ENCODE measurements at places on chromosomes 3 and 15.
A peak's percentile ranks its signal among the peaks of the same experiment; 100 is the strongest.

- no peak for DNase-seq
Measured at GRCh38 chr15:92655178-92655995, at the start of gene FAM174B. Gene FAM174B (minus strand): TSS chr15:92655775.

- DNase-seq, result no peak
Measured at GRCh38 chr15:31215490-31216214, 111.0 kb upstream of the KLF13 start.

DNA sequence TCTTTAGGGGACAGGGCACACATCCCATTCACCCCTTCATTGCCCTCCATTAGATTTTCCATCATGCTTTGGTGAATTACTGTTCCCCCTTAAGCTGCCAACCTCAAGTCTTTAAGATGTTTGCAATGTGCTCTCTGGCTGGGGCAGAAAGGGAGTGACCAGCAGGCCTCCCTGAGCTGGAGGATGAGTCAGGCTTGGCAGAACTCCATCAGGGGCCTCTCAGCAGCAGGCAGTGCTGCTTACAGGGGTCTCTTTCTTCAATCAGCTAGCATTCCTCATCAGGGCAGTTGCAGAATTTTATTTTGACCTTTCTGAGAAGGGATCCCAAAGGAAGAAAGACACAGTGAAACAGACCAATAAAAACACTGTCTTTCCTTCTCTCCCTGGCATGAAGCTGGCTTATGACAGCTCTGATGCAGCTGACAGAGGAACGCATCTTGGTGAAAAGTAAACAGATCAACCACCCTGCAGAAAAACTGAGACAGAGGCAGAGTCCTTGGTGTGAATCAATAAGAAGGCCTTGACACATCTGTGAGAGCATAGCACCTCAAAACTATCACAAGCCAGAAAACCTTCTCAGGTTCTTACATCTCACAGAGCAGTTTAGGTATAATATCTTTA is 88.7 kb upstream of the MRPL3 start:
- no peak for DNase-seq

- DNase-seq, result no peak
Measured at GRCh38 chr3:142013326-142013980, 135.9 kb downstream of the TFDP2 start.

- no peak for DNase-seq
Measured at GRCh38 chr3:152120601-152121269, 148.0 kb upstream of the MBNL1 start.

GRCh38 chr3:101819649-101820206 is 29.6 kb upstream of the NFKBIZ start:
- DNase-seq, result no peak

DNA sequence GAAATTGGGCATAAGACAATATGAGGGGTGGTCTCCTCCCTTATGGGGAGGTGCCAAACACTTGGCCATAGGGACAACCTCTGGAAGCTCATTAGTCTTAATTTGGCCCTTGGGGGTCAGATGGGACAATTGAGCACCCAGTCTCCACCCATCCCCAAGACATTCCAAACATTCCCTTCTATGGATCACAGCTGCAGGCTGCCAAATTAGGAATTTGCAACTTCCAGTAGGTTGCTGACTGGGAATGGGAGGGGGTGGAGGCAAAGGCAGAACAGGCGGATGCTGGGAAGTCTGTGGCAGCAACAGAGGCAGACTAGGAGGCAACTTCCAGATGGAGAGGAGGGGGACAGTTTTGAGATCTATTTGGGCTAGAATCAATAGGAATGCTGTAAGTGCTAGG is 1.4 kb upstream of the PDHB start:
- no peak for DNase-seq

DNA sequence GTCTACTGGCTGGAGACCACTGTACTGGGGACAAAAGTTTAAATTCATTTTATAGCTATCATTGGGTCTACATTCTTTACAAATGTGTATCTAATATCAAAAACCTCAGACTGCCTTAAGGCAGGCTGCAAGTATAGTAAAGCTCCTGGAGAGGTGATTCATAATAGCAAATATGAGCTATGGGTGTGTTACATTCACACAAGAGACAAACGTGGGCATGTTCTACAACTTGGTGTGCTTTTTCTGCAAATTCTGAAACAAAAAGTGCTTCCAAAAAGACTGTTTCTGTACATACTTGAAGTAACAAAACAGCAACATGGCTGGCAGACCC is 1101.4 kb downstream of the ROBO1 start:
- DNase-seq, result peak; percentile 41

DNA sequence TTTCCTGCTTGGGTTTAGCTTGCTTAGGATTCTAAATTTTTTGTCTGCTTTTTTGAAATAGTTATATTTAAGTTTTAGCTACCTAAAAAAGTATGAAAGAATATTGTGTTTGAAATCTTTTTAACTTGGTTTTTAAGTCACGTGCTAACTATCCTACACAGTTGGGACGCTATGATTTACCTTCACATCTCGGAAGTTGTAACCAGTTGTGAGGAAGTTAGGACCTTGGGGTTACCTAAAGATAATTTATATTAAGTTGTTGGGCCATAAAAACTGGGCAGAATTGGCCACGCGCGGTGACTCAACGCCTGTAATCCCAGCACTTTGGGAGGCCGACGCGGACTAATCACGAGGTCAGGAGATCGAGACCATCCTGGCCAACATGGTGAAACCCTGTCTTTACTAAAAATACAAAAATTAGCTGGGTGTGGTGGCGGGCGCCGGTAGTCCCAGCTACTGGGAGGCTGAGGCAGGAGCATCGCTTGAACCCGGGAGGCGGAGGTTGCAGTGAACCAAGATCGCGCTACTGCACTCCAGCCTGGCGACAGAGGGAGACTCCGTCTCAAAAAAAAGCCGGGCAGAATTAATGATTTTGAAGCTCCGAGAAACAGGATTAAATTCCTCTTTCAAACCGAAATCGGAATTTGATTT is 1.0 kb downstream of the ZFAND6 start:
- DNase-seq, result no peak

DNA sequence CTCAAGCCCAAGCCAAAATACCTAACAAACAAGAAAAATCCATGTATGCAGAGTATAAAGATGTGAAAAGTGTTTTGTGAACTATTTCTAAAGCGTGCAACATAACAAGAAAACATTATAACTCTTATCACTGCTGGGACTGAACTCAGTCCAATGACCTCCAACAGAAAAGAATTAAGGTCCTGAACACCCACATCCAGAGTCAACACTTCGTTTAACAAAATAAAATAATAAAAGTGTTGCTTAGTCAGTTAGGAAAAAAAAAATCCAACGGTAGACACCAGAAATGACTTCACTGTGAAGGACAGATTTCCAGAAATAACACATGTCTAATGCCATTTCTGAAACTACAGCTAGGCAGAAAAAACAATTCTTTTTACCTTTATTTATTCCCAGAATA is 28.0 kb downstream of the MB21D2 start:
- no peak for DNase-seq

- no peak for DNase-seq
Measured at GRCh38 chr3:49658711-49659110, 15.4 kb upstream of the APEH start.

GRCh38 chr3:120275618-120276017 is 9.4 kb downstream of the GPR156 start:
- no peak for DNase-seq

All from epithelial cell of prostate (primary cell).